ENCODE measurements at places on chromosomes 2 and 18.

- DNase-seq: no peak
These were observed 198.9 kb upstream of the SH3BP4 start for GRCh38 chr2:234752966-234753365.

DNA sequence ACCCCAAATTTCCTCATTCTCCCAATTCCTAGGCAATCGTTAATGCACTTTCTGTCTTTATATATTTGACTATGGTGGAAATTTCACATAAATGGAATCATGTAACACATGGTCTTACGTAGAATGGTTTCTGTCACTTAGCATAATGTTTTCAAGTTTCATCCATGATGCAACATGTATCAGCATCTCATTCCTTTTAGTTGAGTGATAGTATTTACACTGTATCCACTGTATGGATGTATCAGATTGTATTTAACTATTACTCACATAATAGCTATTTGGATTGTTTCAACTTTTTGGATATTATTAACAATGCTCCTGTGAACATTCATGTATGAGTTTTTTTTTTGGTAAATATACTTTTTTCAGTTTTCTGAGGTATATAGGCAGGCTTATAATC, 982.3 kb upstream of the DDX18 start:
- DNase-seq: no peak

GRCh38 chr2:226052772-226053416, 653.4 kb downstream of the NYAP2 start:
- DNase-seq: no peak

DNA sequence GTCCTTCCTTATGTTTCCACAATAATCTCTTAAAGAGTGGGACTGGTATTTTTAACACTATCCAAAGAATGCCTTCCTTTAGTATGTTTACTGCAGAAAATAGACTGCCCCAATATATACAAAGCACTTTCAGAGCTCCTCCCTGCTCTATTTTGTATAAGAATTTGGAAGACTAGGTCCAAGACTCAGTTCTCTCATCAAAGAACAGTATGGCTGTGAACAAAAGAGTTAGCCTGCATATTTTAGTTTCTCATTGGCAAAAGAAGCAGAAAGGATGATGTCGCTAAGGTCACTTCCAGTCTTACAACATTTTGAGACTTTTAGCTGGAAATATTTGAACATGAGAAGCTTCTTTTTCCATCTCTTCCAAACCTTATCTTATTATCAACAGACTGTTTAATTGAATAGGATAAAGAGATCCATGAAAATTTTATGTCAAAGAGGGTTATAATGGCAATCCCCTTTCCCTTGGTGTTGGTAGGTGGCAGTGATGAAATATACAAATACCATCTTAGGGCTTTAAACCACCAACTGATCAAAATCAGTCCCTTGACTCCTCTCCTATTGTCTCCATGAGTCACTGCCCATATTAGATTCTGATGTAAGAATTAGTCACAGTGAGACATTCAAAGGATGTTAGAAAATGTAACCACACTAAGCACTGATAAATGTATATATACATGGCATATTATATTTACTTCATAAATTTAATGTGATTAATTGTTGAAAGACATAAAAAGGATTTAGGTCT, 266.9 kb upstream of the DSEL start:
- DNase-seq: no peak

DNA sequence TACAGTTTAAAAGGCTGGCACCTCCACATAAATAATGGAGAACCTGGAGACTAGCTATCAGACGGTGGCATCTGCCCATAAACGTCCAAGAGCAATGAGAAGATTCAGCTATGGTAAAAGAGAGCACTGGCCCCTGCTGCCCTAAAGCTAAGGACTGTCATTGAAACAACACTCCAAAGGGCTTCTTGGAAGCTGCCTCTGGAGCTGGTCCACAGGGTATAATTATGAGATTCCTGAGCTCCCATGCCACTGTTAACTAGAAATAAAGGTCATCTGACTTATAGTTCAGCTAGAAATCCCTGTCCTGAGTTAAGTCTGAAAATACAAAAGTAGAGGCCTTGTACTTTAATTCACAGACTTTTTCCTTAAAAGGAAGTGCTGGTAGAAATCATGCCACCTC, 39.9 kb upstream of the RBMS1 start:
- DNase-seq: no peak

GRCh38 chr18:77000527-77000926, 132.1 kb downstream of the MBP start:
- DNase-seq: peak; percentile 54

GRCh38 chr18:32906506-32907310, 133.9 kb upstream of the KLHL14 start:
- no peak for DNase-seq

GRCh38 chr2:7324706-7325105, 407.5 kb downstream of the RNF144A start:
- no peak for DNase-seq

GRCh38 chr18:22399949-22400348, 17.8 kb downstream of the CTAGE1 start:
- DNase-seq: no peak

GRCh38 chr2:107694667-107695066, 132.0 kb upstream of the RGPD4 start:
- DNase-seq: no peak

GRCh38 chr2:202184557-202184956, 53.8 kb downstream of the SUMO1 start:
- DNase-seq: no peak

DNA sequence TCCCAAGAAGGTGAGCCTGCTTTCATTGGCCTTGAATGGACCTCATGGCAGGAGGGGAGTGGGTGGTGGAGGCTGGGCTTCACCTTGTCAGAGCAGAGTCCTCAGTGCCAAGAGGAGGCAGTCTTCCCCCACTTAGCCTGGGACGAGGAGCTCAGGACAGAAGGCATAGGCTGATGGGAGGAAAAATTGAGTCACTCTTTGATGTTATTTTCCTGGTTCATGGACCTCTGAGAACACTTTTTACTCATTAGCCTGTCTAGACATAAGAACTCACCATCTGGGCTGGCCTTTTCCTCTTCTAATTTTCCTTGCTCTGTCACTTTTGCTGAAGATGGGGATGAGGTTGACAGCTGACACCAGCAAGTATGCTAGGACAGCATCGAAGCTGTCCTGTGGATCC, 225.7 kb upstream of the TNP1 start:
- no peak for DNase-seq

DNA sequence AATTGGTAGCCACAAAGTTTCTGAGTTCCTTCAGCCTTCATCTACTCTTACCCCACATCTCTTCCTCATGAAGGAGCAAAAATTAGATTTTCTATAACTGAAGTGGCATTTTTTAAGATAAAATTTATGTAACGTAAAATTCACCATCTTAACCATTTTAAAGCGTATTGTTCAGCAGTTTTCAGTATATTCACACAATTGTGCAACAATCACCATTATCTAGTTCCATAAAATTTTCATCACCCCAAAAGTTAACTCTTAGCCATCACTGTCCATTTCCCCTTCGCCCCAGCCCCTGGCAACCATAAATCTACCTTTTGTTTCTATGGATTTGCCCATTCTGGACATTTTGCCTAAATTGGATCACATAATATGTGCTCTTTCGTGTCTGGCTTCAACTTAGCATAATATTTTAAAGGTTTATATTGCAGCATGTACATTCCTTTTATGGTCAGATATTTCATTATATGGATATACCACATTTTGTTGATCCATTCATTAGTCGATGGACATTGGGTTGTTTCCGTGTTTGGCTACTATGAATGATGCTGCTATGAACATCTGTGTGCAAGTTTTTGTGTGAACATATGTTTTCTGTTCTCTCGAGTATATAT, 44.6 kb downstream of the ATIC start:
- no peak for DNase-seq

DNA sequence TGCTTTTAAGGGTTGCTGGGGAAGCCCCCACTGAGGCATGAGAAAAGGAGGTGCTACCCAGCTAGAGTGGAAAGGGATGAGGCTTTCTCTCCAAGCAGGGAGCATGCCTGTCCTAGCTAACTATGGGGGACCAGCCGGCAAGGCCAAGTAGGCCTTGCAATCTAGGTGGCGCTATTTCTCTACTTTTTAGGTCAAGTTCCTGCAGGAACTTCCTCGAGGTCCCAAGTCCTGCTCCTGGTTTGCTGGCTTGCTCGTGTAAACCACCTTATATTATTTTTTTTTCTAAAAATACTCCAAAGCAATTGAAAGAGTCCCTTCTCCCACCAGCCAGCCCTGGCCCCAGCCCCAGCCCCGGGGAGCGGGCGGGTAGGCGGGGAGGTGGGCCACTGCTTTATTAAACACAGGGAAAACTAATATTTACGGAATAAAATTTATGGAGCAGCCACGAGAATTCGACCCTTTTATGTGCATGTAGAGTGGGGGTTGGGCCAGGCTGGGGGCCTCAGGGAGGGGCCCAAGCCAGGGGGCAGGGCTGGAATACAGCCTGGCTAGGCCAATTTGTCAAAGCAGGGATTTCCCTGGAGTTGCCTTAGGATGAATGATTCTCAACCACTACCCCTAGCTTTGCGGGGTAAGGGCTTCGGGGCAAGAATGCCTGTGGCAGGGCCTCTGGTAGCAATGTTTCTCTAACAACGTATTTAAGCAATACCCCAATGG, 12.8 kb upstream of the IHH start:
- DNase-seq: peak; percentile 41

DNA sequence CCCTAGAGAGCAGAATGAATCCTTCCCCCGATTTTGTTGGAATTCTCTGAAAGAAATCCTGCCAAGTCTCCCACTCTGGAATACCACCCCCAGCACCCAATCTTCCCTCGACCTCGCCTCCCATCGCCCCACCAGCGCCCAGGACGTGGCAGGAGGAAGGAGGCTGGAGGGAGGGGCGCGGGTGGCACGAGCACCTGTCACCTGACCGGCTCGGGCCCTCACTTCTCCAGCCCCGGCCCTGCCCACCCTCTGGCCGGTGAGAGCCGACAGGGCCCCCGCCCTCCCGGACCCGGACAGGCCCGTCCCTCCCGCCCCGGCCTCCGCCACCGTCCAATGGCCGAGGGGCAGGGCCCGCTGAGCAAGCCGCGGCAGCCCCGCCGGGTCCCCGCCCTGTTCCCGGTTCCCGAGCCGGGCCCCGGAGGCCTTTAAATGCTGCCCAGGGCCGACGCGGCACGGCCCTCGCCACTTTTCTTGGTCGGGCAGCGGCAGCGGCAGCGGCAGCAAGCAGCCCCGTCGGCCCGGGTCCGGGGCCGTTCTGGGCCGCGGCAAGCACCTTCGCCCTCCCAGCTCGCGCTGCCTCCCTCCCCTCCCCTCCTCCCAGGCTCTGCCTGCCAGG, at the start of gene LGALSL:
LGALSL (plus strand) TSS at position 393 of the 616 bp plus-strand sequence. CDS start 384 bp downstream, outside the sequence.
- peak; percentile 48 for DNase-seq

GRCh38 chr2:219844401-219845091, 217.1 kb downstream of the SLC4A3 start:
- DNase-seq: no peak

DNA sequence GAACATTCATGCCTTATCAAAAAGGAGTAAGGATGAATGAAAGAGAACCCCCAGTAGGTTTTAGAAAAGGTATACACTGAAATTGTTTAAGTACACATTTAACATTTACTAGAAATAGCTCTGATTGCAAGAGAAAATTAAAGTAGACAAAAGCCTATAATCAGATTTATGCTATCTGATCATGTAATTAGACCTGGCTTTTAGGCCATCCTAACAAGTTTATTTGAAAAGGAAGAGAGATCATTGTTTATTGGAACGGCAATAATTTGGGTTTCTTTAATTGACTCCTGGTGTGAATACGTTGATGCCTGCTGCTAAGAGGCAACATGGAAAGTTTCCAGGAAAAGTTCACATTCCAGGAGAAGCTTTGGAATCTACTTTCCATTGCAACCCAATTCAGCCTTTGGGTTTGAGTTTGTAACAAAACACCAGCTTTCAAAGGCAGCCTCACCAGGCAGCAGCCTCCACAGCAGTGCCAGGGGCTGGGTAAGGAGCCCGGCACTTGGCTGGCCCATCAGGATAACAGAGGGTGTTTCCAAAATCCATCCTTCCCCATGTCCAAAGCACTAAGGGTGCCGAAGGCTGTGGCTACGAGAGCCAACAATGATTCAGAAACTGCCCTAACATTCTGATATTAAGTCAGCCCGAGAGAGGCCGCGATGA, 18.0 kb downstream of the FZD7 start:
- DNase-seq: no peak

- no peak for DNase-seq
These were observed 558 bp downstream of the FBXO41 start for GRCh38 chr2:73283545-73284295.

- DNase-seq: no peak
These were observed 310.6 kb downstream of the C1D start for GRCh38 chr2:67752199-67752598.

GRCh38 chr2:147600223-147600622, 244.6 kb upstream of the ACVR2A start:
- DNase-seq: no peak

- no peak for DNase-seq
These were observed 162.0 kb downstream of the RTP5 start for GRCh38 chr2:242031481-242032019.

DNA sequence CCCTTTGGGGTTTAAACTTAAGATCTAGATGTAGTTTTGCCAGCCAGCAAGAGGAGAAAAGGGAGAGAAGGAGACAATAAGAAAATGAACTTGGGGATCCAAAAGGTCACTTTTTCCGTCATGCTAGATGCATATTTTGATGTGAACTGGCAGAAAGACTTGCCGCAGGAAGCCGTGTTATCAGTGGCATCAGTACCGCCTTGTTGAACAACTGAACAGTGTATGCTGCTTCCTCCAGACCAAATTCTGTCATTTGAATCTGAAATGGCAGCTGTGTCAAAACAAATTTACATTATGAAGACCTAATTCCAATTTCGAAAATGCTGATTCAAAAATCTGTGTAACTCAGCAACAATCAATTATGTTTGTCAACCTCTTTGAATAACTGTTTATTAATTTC, 42.1 kb downstream of the TMEM200C start:
- no peak for DNase-seq

DNA sequence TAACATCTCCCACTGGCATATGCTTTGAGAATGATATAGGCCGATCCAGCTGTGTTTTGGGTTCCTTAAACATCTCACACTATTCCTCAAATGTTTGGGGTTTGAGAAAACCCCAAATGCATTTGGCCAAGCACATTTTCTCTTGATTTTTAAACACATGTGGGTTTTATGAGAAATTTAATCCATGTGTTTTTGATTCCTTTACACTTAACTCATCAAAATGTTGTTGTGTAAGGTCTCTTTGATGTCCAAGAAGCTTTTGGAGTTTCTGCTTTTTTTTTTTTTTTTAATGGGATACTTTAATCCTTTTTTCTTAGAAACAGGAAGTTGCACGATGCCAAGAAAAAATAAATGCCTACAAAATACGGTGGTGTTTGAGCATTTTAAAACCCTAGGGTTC, 339.8 kb upstream of the TCF4 start:
- no peak for DNase-seq

DNA sequence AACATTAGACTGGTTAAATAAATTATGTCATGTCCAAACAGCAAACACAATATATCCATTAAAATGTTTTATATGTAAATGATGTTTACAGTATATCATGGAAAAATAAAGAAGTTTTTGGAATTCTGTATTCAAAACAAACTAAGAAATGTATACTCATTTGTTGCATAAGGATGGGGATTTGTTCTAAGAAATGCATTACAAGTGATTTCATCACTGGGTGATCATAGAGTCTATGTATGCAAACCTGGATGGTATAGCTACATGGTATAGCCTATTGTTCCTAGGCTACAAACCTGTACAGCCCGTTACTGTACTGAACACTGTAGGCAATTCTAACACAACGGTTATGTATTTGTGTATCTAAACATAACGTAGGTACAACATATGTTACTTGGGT, 35.1 kb downstream of the ARL5A start:
- no peak for DNase-seq
